Activated T-helper 1 cell treated with anti-CD3 and anti-CD28 coated beads, Interleukin-2, amount 50 U/mL, for 16 hours (primary cell): ENCODE measurements at places on chromosomes 7 and 10.

GRCh38 chr10:84302223-84302622, 26.2 kb upstream of the CCSER2 start:
- no peak for DNase-seq

DNA sequence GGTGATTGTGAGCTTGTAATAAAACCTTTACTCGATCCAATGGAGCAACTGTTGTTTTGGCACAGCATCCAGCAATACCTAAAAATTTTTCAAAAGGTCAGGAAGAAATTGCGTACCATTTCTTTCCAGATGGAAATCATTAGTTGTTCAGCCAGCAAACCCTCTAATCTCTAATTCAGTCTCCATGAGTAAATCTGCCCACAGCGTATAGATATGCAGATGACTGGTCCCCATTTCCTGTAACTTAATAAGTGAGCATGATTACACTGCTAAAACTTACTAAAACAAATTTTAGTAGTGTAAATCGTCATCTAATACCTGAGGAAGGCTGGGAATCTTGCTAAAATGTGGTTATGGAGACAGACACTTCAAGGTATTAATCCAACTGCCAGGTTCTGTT, 10.6 kb downstream of the SLC25A16 start:
- DNase-seq = no peak

GRCh38 chr10:75395066-75395931, 6.3 kb downstream of the ZNF503 start:
- no peak for DNase-seq

DNA sequence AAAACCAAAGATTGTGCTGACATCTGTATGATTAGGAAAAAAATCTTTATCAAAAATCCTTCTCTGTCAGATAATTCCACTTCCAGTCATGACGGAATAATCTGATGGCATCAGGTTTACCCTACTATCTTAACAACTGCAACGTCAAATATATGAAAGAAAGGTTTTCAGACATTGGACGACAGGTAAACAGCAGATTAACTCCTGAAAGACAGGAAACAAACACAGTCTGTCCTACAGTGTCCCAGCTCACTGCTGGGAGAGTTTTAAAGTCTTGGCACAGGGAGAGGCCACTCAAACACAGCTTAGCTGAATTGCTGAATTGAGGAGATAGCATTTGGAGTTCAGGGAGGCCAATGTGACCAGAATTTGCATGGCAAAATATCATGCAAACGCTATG, 186.3 kb upstream of the KCTD7 start:
- DNase-seq = no peak

DNA sequence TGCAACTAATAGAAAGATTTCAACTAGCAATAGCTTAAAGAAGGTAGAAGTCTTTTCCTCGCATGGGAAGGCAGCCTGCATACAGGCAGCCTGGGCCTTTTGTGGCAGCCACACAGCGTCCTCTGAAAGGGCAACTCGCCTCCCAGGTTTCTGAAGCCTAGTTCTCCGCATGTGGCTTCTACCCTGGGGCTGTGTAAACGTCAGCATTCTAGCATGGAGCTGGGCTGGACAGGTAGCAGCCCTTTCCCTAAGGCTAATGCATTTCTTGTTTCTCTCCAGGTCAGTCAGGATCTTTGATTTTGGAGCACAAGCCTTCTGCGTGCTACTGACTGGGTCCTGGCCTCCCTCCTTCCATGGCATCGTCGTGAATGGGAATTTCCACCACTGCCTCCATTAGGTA, 23.8 kb upstream of the SEC61G start:
- no peak for DNase-seq

- DNase-seq = no peak
Measured at GRCh38 chr7:31043051-31043471, 9.0 kb upstream of the ADCYAP1R1 start.

DNA sequence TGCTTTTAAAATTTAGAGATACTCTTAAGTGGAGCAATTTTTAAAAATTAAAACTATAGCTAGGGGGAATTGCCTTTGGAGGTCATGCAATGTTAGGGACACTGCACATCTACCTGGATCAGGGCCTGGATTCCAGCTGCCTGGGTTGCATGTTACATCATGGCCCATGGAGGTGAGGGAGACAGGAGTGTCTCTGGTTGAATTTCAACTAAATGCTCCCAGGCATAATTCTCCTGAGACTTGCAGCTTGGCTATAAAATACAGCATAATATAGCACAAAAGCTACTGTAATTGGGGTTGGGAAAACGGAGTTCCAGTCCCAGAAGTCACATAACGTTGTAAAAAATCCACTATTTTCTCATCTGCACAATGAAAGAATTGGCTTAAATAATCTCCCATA, 782.5 kb downstream of the LRMDA start:
- no peak for DNase-seq

DNA sequence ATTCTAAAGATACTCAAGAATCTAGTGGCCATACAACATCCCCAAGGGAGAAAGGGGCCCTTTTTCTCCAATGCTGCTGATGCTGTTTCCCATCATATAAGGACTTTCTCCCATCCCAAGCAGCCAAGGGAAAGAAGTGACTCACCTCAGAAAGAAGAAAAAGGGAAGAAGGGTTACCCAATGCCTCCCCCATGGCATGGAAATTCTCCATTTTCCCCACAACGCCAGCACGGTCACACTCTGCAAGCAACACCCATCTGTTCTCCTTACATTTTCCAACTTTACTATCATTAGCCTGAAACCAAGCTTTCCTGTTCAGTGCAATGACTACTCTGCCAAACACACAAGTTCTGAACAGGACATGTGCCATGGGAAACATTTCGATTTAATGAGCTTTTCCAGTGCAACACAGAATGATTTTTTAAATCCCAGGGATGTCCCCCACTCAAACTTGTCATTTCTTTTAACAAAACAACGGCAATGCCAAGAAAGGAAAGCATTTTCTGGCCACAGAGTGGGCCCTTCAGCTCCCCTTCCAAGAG, 67.9 kb downstream of the PTPRN2 start:
- no peak for DNase-seq

GRCh38 chr10:15140698-15141097, 27.8 kb downstream of the NMT2 start:
- no peak for DNase-seq

DNA sequence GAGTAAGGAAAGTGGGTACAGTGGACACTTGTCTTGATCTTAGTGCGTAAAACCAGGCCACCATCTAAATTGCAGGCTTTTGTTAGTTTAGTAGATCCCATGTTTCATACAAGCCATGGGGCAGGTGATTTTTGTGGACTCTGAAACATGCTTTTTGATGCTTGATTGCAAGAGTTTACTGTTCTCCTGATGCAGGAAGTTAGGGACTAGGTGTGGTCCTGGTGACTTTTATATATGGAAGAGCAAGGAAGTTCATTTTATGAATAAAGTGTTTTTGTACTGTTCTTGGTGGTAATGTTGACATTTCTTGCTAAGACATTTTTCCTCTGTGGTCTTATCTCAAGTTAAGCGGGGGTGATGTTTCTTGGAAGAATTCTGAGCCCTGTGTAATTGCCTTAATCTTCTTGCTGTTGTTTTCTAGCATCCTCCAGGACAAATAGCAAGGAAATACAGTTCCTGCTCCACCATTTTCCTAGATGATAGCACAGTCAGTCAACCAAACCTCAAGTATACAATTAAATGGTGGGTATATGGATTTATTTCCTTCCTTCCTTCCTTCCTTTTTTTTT, 89.0 kb upstream of the GJD4 start:
- DNase-seq = no peak
